ENCODE measurements at places on chromosomes 2 and 18.

DNA sequence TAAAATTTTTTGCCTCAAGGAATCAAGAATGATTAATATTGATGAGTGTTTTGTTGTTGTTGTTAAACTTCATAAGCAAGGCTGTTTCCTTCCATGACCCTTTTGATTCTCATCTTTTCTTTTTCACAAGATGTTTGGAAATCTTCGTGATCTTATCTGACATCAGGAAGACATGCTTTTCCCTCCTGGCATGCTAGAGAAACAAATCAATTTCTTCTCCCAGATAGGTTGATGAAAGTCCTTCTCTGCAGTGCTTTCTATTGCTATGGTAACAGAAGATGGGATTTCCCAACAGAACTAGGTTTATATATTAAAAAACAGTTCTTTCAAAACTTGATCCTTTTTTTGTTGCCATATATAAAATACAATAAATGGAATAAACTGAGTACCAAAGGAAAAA, 85.2 kb downstream of the EML6 start:
- no peak overlapping the region for H3K4me3 ChIP-seq
- H3K36me3 ChIP-seq = no peaks in the 10 kb centered on the region
- no peak overlapping the region for H3K27ac ChIP-seq
- H3K4me1 ChIP-seq = no peaks in the 10 kb centered on the region

- H3K27me3 ChIP-seq = no peaks in the 10 kb centered on the region
- no peaks in the 10 kb centered on the region for H3K4me1 ChIP-seq
- no peak overlapping the region for H3K27ac ChIP-seq
- no peak overlapping the region for H3K4me3 ChIP-seq
- H3K36me3 ChIP-seq = no peaks in the 10 kb centered on the region
Observed at GRCh38 chr2:32360416-32360815, 3.6 kb downstream of the BIRC6 start.

DNA sequence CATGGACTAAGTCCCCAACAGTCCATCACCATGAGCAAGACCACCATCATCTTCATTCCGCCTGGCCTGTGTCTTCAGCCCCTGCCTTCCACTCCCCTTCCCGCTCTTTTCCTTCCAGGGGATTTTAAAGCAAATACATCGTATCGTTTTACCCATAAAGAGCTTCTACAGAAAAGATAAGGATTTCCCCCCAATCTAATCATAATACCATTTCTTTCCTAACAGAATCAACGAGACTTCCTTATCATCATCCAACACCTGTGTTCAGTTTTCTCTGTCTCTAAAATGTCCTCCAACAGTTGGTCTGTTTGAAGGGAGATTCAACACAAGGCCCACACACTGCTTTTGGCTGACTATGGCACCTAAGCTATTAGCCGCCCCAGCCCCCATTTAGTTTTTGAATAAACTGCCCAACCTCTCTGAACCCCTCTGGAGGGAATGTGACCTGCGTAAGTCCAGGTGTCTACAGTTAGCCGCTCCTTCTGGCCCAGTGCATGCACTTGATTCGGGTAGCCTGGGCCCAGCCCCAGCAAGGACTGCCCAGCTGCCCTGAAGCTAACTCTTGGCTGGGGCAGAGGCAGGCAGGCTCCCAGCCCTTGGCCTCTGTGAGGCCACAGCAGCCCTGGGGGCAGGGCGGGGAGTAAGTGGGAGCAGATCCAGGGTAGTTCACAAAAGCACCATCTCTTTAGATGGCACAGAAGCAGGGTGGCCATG, 25.3 kb upstream of the SEMA4C start:
- H3K27ac ChIP-seq = no peak overlapping the region
- H3K4me1 ChIP-seq = no peaks in the 10 kb centered on the region
- no peak for DNase-seq
- no peak overlapping the region for H3K4me3 ChIP-seq
- no peaks in the 10 kb centered on the region for H3K27me3 ChIP-seq

DNA sequence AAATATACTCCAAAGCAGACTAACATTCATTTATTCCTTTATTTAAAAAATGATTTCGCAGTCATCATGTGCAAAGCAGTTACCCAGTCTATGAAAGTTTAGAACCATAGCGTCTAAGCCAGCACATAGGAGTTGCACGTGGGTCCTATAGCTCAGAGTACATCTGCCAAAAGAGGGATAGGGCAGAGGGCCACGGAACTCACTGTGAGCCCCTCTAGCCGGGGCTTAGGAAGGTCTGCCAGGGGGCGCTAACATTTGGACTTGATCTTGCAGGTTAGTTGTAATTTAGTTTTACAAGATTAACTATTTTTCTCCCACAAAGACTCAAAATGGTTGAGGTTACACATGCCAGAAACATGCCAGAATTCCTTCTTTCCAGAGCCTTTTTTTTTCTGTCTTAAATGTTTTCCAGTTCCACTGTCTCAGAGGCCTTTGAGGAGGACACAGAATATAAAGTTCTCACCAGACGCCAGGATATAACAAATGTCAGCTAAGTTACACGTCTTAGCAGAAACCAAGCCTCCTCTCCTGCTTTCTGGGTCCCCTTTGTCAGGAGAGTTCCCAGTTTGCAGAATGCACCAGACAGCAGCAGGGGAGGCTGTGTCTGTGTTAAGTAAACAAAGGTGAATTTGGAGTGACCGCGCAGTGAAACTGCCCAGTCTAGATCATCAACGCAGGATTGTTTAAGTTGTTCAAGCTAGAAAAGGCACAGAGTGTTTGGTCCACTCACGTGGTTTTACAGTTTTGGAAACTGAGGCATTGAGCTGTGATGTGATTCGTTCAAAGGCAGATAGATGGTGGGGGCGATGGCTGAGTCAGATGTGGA, 292.0 kb downstream of the PRKCE start:
- no peaks in the 10 kb centered on the region for H3K27me3 ChIP-seq
- no peak overlapping the region for H3K4me3 ChIP-seq
- DNase-seq = no peak
- H3K27ac ChIP-seq = no peak overlapping the region
- H3K36me3 ChIP-seq = no peaks in the 10 kb centered on the region

DNA sequence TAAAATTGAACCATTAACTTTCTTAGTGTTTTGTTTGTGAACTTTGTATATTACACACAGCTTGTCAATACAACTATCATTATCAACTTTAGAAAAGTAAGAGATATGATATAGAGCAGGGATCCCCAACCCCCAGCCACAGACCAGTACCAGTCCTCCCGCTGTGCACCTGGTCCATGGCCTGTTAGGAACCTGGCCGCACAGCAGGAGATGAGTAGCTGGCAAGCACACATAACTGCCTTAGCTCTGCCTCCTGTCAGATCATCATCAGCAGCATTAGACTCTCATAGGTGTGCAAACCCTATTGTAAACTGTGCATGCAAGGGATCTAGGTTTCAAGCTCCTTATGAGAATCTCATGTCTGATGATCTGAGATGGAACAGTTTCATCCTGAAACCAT, 491.0 kb upstream of the NXPH2 start:
- H3K27ac ChIP-seq = no peak overlapping the region
- no peaks in the 10 kb centered on the region for H3K4me1 ChIP-seq
- H3K27me3 ChIP-seq = no peaks in the 10 kb centered on the region
- no peak overlapping the region for H3K4me3 ChIP-seq

GRCh38 chr18:63138436-63139340, 180.9 kb downstream of the BCL2 start:
- H3K27ac ChIP-seq = no peak overlapping the region
- no peaks in the 10 kb centered on the region for H3K4me1 ChIP-seq
- no peaks in the 10 kb centered on the region for H3K27me3 ChIP-seq
- no peak overlapping the region for H3K4me3 ChIP-seq

DNA sequence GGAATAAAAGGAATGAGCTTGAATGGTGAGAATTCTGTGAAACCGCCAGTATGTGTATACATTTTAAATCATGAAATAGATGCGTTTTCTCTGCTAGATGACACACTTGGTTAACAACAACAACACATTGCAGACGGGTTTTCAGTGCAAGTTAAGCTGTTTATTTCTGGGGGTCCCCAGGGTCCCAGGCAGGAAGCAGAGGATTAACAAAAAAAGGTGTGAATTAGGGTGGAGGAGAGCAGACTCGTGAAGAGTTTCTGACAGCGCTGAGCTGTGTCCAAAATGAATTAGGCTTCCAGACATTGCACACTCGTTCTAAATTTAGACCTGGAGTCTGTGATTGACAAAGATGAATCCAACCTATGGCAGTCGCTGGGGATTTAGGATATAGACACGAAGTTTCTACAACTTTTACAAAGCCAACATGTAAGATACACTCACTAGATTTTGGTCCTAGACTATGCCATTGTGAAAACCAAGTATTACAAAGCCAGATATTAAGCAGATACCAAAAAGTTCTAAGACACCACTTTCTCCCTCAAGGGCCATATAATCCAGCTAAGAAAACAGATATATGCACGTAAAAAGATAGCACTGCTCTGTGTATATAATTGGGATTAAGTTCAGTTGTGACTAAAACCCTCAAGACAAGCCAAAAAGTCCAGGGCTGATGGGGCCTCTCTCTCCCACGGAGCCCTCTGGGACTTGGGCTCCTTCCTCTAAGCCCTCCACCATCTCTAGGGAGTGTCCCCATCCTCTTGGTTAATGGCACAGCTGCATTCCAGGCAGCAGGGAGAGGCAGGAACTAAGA, 120.2 kb downstream of the ACAA2 start:
- no peak overlapping the region for H3K4me3 ChIP-seq
- no peaks in the 10 kb centered on the region for H3K4me1 ChIP-seq
- H3K36me3 ChIP-seq = no peaks in the 10 kb centered on the region
- no peaks in the 10 kb centered on the region for H3K27me3 ChIP-seq

- H3K27me3 ChIP-seq = no peaks in the 10 kb centered on the region
- no peak overlapping the region for H3K27ac ChIP-seq
- no peaks in the 10 kb centered on the region for H3K36me3 ChIP-seq
Observed at GRCh38 chr2:200383380-200384110, 77.1 kb downstream of the SPATS2L start.

- H3K27ac ChIP-seq = no peak overlapping the region
- H3K27me3 ChIP-seq = no peaks in the 10 kb centered on the region
- H3K4me3 ChIP-seq = no peak overlapping the region
- no peaks in the 10 kb centered on the region for H3K36me3 ChIP-seq
- no peaks in the 10 kb centered on the region for H3K4me1 ChIP-seq
Observed at GRCh38 chr2:128628206-128628605, 309.5 kb upstream of the HS6ST1 start.

GRCh38 chr18:45845410-45845809, 19.9 kb downstream of the SIGLEC15 start:
- no peak for DNase-seq
- no peak overlapping the region for H3K4me3 ChIP-seq

- H3K36me3 ChIP-seq = no peaks in the 10 kb centered on the region
- H3K4me1 ChIP-seq = no peaks in the 10 kb centered on the region
- H3K27ac ChIP-seq = no peak overlapping the region
- no peak overlapping the region for H3K4me3 ChIP-seq
- DNase-seq = no peak
Observed at GRCh38 chr2:25082002-25082622, 40.2 kb downstream of the EFR3B start.

DNA sequence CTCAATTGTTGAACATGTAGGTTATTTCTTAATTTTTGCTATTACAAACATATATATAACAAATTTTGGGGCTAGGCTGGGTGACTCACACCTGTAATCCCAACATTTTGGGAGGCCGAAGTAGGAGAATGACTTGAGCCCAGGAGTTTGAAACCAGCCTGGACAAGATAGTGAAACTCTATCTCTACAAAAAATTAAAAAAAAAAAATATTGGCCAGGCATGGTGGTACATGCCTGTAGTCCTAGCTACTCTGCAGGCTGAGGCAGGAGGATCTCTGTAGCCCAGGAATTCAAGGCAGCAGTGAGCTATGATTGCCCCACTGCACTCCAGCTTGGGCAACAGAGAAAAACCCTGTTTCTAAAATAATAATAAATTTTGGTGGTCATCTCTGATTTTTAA, 23.5 kb downstream of the SLC4A1AP start:
- H3K4me3 ChIP-seq = no peak overlapping the region
- peaks cover 4% of the 10 kb centered on the region for H3K36me3 ChIP-seq
- H3K27ac ChIP-seq = no peak overlapping the region
- H3K27me3 ChIP-seq = no peaks in the 10 kb centered on the region

DNA sequence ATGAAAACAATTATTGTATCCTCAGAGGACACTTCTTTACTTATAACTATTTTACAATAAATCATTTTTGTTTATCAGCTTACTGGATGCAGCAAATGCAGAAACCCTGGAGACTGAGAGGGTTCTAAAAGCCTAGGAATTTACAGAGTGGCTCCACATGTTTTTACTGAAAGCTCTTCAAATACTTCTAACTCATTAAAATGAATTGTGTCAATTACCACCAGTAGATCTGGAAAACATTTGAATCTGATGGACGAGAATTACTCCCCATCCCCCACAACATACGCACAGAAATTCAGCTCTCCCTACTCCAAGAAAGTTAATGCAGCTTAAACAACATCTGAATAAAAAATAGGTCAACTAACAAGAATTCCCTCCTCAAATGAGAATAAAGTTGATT, 319.8 kb upstream of the FIGN start:
- no peaks in the 10 kb centered on the region for H3K36me3 ChIP-seq
- H3K4me3 ChIP-seq = no peak overlapping the region
- no peaks in the 10 kb centered on the region for H3K27me3 ChIP-seq
- H3K4me1 ChIP-seq = no peaks in the 10 kb centered on the region
- DNase-seq = no peak

DNA sequence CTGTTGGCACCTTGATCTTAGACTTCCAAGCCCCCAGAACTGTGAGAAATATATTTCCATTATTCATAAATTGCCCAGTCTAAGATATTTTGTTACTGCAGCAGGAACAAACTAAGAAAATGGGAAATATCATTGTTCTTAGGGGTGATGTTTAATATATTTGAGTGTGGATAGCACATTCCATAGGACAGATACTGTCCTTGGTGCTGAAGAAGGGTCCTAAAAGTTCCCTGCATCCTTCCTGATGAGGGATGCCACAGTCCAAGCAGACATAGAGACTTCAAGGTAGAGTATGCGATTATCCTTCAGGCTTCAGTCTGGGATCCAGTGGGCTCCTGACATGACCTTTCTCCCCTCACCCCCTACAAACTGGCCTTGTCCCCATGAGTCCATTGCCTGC, 689.0 kb downstream of the TDRD15 start:
- no peak for DNase-seq
- H3K4me3 ChIP-seq = no peak overlapping the region
- H3K27me3 ChIP-seq = no peaks in the 10 kb centered on the region
- no peaks in the 10 kb centered on the region for H3K4me1 ChIP-seq
- H3K27ac ChIP-seq = no peak overlapping the region
- no peaks in the 10 kb centered on the region for H3K36me3 ChIP-seq

DNA sequence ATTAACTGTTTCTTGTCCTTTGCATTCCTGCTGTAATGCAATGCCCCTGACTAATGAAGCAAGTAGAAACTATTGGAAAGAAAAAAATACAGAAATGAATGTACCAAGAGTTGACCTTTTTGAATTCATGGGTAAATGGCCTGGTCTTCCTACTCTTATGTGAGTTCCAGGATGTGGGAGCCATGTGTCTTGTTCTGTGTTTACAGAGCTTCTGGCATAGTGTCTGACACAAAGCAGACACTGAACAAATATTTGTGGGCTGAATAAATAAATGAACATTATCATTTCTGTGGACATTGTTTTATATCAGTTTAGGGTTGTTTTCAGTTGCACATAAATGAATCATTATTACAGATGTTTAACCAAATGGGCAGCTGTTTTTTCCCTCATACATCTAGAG, 155.5 kb downstream of the CD8B2 start:
- DNase-seq = no peak
- peaks cover 2% of the 10 kb centered on the region for H3K4me1 ChIP-seq
- H3K4me3 ChIP-seq = no peak overlapping the region
- H3K36me3 ChIP-seq = no peaks in the 10 kb centered on the region
- no peak overlapping the region for H3K27ac ChIP-seq
- no peaks in the 10 kb centered on the region for H3K27me3 ChIP-seq

Measured in aorta (tissue), 5 donors.